Kasumi-1 (cell line): ENCODE measurements at places on chromosomes 2 and 18.

DNA sequence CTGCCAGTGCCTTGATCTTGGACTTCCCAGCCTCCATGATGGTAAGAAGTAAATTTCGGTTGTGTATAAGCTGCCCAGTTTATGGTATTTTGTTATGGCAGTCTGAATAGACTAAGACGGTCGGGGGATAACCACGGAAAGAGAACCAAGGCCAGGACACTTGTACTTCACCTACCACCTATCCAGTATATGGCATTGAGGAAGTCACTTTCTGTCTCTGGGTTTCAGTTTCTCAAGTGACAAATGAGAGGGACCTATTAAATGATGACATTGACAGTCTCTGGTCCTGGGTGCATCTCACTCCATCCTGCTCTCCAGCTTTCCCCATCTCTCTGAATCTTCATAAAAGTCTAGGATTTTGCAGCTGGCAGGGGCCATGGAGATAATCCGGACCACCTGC, 183.8 kb upstream of the MSH6 start:
- no peak for DNase-seq

- DNase-seq = no peak
Measured at GRCh38 chr2:63054841-63055225, 4.2 kb downstream of the OTX1 start.

DNA sequence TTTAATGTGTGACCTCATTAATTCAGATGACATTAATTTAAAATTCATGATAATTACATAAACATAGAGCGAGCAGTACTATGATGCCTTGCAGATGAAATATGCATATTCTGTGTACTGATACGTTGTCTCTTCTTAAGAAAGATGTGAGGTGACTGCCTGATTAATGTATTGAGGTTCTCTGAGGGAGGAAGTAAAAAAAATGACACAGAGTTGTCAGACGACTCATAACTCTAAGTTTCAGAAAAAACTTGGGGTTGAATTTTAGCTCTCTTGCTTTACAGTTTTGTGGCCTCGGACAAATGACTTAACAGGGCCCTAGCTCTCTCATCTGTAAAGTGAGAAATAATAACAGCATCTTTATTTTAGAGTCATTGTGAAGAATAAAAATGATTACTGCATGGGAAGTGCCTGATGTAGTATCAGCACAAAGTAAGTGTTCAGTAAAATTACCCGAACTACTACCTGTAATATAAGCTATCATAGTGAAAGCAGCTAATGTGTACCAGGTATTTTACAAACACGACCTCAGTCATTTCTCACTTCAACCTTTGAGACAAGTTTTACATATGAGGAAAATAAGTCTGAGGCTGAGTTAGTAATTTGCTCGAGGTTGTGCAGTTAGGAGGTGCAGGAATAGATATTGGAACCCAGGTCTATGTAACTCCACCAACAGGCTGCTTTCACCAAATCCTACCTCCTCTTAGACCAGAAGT, 65.3 kb downstream of the ALK start:
- no peak for DNase-seq

DNA sequence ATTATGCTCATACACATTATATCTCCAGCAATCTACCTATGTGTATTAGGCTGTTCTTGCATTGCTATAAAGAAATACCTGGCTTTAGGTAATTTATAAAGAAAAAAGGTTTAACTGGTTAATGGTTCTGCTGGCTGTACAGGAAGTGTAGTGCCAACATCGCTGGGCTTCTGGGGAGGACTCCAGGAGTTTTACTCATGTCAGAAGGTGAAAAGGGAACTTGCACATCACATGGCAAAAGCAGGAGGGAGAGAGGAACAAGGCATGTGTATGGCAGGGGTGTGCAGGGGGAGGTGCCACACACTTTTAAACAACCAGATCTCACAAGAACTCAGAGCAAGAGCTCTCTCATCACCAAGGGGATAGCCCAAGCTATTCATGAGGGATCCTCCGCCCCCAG, 715.4 kb upstream of the ZEB2 start:
- peak; percentile 53 for DNase-seq
